ENCODE measurements at places on chromosomes 13 and 19.

DNA sequence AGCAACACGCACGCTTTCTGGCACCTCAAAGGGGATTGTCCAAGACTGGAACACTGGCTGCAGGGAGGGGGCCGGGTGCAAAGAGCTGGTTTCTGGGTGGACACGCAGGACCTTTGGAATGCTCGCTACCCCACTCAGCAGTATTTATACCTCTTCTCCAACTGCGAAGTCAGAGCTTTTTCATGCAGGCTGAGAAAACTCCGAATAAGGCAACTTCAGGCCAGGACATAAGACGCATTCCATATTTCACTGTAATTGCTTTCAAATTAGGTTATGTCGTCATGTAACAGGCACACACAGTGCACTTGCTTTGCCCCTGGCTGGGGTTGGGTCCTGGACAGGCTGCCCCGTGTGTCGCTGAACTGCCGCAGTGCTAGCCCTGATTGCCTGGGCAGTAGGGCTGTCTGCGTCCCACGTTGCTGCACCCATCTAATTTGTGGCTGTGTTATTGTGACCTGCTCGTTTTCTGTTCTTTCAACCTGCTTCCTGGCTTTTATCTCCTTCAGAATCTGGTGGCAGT lies 44.5 kb downstream of the ACTN4 start:
- peak; percentile 100 for DNase-seq

- no peak for DNase-seq
These were observed 12.2 kb upstream of the C19orf33 start for GRCh38 chr19:38291855-38292254.

- DNase-seq, result no peak
These were observed 42.0 kb upstream of the TM9SF2 start for GRCh38 chr13:99459099-99459850.

GRCh38 chr13:49064476-49064875 lies 88.8 kb downstream of the FNDC3A start:
- no peak for DNase-seq

DNA sequence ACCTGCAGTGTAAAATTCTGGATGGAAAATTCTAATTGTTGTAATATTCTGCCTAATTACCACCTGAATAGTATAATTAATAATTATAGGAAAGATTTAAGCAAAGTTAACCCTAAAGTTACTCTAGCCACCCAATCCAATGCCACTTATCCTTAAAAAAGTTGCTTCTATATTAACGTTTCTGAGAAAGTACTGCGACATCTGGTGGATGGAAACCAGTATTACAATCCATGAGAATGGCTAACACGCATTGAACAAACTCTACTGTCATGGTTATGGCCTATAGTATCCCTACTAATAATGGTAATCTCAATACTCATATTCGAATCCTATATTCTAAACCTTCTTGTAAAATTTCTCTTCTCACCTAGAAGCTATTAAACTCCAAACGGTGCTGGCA lies 1551.8 kb downstream of the SLITRK1 start:
- no peak for DNase-seq

GRCh38 chr13:70755456-70755855 lies 647.2 kb upstream of the KLHL1 start:
- no peak for DNase-seq

- no peak for DNase-seq
These were observed 188.2 kb downstream of the MTUS2 start for GRCh38 chr13:29008296-29008695.

- peak; percentile 22 for DNase-seq
These were observed 117.3 kb downstream of the RAB20 start for GRCh38 chr13:110444226-110444653.
